ENCODE measurements at places on chromosomes 5 and 9.

DNA sequence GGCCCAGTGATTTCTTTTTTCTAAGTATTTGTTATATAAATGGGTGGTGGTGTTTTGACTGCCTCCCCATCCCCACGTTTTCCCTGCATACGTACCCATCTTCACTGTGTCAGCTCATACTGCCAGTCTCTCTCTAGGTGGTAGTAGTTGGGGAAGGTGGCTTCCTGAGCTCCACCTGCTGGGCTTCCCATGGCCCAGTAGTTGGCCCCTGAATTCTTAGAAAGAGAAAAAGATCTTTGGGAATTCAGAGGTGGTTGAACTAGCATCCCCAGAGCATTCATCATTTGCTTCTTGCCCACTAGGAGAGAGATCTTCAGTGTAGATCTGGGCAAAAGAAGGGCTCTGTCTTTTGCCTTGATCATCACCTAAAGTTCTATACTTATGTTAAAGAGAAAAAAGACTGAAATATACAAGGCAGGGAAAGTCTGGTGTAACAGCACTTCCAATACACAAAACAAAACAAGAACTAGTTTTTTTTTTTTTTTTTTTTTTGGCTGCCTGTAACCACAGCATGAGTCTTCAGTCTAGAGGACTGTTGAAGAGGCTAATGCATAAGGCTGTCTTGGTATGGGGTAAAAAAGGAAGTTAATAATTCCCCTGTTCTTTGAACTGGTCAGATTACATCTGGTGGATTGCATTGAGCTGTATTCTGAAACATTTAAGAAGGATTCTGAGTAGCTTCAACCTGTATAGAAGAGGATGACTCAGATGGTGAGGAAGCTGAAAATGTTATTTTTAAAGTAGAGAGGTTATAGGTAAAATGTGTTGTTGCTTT lies 128.7 kb downstream of the ATG10 start:
- peak; percentile 45 for DNase-seq

DNA sequence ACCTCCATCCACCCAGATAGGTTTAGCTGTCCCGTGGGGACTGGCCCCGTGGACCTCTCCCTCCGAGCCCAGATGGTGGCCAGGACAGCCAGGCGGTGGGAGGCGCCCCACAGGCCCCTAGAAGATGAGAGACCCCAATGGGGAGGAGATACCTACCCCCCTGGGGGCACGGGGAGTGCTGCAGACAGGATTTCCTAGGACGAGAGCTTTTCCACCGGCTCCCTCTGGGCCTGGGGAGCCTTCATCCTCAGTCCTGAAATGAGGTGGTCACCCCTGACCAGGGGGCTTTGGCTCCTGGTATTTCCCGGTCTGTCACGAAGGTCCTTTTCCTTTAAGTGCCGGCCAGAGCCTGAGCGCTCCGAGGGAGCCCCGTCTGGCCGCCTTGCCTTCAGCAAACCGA lies 46.8 kb downstream of the MRPL36 start:
- DNase-seq: no peak

- DNase-seq: no peak
Measured at GRCh38 chr5:181204826-181205760, at the start of gene TRIM7. Gene TRIM7 (minus strand): TSS chr5:181205196. CDS start chr5:181205110, 86 bp downstream.

- DNase-seq: no peak
Measured at GRCh38 chr9:124452841-124453585, 2.8 kb downstream of the ADGRD2 start.

- DNase-seq: no peak
Measured at GRCh38 chr9:87588339-87588738, 90.7 kb downstream of the DAPK1 start.

- peak; percentile 68 for DNase-seq
Measured at GRCh38 chr5:94524841-94525697, 93.3 kb downstream of the KIAA0825 start.

- no peak for DNase-seq
Measured at GRCh38 chr5:39369123-39369815, 5.0 kb upstream of the C9 start.

- DNase-seq: peak; percentile 6
Measured at GRCh38 chr5:146151970-146152369, 30.5 kb downstream of the LARS1 start.

DNA sequence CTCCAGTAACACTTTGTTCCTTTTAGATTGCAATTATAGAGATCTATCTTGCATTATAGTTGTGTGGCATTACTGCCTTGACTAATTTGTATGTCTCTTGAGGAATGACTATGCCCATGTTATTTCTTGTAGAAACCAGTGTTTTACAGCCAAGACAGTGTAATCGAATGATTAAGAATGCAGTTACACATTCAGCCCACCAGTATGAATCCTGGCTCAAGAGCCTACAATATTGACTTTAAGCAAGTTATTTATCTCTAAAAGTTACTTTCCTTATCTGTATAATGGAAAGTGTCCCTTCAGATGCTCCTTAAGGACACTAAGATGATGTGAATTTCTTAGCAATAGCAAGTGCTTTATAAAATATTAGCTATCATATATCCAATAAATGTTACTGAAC lies 9.7 kb upstream of the SNX24 start:
- no peak for DNase-seq

DNA sequence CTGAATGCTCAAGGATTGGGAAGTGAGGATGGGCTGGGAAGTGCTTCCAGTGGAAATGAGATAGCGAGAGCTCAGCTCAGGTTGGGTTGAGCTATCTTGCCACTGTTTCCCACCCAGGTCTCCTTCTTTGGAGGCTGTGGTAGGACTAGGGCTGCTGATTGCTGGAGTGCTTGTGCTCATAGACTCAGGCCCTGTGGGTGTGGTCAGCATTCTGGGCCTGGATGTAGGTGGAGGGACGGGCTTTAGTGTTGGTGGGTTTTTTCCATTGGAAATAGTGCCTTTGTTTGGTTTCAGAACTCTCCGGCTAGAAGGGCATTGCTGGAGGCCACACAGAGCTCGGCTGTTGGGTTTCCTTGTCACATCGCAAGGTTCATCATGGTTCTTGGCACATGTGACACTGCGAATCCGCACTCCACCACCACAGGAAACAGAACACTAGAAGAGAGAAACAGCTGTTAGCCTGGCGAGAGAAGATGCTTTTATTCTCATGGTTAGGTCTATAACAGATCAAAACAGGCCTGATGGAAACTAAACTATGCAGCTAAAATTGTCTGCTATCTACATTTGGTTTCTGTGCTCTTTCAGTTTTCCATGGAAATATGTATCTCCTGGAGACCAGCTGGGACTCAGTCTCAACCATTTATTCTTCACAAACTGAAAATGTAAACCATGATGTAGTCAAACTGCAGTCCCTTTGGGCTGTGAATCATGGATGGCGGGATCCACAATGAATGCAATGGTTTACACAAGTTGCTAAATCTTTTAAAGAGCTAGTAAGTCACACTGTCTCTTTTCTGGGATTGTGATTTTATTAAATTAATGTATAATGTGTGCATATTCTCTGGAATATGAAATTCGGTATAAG lies 136.2 kb downstream of the TARS1 start:
- no peak for DNase-seq

- DNase-seq: no peak
Measured at GRCh38 chr5:169757016-169757415, 119.9 kb downstream of the DOCK2 start.

All from activated CD4-positive, alpha-beta T cell treated with anti-CD3 and anti-CD28 coated beads, Interleukin-10, Interleukin-2, amounts not matched to agents 100 ng/mL and 50 ng/mL, durations not matched to agents 16 hours and 8 hours (primary cell).